ENCODE measurements at places on chromosomes 11 and 22.

GRCh38 chr11:83459798-83460197 is 173.6 kb upstream of the CCDC90B start:
- no peak for DNase-seq

DNA sequence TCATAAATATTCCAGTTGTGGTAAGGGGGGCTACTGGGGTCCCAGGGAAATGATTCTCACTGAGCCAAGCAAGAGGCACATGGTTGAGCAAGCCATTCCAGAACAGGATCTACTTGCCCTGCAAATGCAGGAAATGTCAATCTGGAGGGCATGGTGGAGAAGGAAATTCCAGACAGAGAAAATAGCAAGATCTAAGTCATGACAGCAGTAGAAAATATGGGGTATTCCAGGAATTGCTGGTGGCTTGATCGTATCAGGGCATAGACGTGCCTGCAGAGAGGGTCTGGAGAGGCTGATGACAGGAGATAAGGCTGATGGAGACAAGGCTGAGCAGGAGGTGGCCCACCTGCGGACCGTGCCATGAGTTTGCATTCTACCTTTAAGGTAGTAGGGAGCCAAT is 566.3 kb upstream of the CADM1 start:
- no peak for DNase-seq

DNA sequence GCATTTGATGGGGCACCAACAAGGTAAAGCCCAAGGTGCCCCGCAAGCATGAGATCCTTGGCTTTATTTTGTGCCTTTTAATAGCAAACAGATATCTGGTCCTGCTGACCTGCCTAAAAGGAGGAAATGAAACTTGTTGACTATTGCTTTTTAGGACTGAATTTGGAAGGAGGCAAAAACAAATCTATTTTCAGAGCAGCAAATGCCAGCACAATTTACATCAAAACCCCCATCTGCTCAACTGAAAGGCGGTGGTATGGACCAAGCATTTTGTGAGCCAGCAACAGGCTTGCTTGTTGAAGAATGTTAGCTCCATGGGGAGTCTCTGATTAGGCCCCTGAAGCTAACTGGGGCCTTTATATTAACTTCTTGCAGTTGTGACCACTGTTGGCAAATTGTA is 192.6 kb upstream of the E2F8 start:
- DNase-seq: no peak

- DNase-seq: no peak
Observed at GRCh38 chr11:6818967-6819366, 19.5 kb upstream of the OR6A2 start.

- peak; percentile 60 for DNase-seq
Observed at GRCh38 chr11:96052921-96053651, 129.2 kb upstream of the MTMR2 start.

DNA sequence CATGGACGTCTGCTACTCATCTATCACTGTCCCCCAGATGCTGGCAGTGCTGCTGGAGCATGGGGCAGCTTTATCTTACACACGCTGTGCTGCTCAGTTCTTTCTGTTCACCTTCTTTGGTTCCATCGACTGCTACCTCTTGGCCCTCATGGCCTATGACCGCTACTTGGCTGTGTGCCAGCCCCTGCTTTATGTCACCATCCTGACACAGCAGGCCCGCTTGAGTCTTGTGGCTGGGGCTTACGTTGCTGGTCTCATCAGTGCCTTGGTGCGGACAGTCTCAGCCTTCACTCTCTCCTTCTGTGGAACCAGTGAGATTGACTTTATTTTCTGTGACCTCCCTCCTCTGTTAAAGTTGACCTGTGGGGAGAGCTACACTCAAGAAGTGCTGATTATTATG is 9.2 kb upstream of the OR9Q2 start:
- no peak for DNase-seq

- no peak for DNase-seq
Observed at GRCh38 chr22:19757985-19758895, 2.3 kb upstream of the TBX1 start.
